ENCODE measurements at places on chromosomes 1 and 21.

- no peak for DNase-seq
Observed at GRCh38 chr1:16474166-16474800, 33.8 kb downstream of the NECAP2 start.

- DNase-seq, result no peak
Observed at GRCh38 chr1:83960669-83961277, 38.2 kb downstream of the TTLL7 start.

DNA sequence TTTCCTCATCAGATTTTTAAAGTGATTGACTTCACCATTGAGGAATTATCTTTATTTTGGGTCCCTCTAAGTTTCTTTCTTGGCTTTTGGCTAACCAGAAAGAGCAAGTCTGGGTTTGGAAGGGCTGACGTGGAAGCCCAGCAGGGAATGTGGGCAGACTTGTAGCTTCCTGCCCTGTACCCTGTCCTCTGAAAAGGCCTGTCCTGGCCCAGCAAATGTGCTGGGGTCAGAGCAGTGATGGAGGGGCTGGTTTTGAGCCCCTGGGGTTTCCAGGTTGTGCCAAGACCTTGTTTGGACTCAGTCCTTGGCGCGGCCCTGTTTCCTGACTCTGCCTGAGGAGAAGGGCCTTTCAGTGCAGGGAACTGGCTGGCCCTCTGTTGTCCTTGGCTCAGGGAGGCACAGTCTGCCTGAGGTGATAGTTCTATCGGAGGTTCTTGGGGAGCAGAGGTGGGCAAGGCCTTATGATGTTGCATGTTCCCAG lies 72.1 kb downstream of the UCK2 start:
- DNase-seq, result no peak

DNA sequence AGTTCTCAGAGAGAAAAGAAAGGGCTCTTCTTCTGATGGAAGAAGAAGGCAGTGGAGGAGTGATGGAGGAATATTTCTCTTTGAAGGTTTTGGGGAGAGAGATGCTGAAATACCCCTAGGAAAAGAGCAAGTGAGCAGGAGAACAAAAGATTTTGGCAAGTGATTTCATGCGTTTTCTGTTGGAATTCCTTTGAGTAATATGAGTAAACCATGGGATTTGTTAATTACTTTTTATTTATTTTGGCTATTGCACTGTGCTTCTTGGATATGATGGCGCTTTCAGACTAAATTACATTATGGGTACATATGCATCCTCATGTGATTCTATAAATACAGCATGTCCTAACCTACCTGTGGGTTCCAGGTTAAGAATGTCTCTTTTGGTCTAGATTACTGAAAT lies 210.1 kb upstream of the PTGFR start:
- no peak for DNase-seq

DNA sequence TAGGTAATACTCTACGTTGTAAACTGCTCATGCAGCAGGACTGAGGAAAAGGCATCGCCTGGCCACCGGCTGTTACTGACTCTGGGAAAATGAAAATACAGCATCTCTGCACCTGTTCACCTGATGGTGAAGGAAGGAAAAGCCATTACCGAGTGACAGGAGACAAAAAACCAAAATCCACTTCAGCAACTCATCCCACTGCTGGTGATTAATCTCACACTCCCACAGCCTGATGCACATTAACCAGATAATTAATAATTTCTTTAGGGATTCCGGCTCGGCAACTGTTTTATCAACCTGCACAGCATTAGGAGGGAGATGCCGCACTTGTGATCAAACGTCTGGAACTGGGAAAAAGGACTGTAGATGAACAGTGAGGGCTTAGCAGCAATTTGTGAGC lies 183.9 kb upstream of the ESRRG start:
- DNase-seq, result no peak

- DNase-seq, result no peak
Observed at GRCh38 chr21:44556879-44557278, 1.7 kb downstream of the KRTAP10-3 start.

- no peak for DNase-seq
Observed at GRCh38 chr1:76725864-76726619, 141.2 kb upstream of the ST6GALNAC5 start.

DNA sequence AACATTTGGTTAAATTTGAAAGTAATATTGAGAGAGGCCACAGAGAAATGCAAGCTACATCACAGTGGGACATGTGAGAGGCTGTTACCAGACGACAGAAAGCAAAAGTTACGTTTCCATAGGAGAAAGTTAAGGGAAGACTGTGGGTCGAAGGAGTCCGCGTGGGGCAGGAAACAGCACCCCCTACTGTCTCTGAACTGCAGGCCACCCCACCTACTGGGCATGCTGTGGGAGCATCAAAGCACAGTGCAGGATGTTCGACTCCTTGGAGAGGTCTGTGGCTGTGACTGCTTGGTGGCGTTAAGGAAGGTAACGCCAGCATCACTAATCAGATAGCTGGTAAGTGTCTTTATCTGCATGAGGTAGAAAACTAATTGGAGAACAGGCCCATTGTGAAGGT lies 123.9 kb downstream of the PTBP2 start:
- no peak for DNase-seq

GRCh38 chr1:217379336-217379735 lies 251.6 kb downstream of the GPATCH2 start:
- no peak for DNase-seq

- DNase-seq, result no peak
Observed at GRCh38 chr1:87291107-87291506, 37.6 kb upstream of the LMO4 start.

DNA sequence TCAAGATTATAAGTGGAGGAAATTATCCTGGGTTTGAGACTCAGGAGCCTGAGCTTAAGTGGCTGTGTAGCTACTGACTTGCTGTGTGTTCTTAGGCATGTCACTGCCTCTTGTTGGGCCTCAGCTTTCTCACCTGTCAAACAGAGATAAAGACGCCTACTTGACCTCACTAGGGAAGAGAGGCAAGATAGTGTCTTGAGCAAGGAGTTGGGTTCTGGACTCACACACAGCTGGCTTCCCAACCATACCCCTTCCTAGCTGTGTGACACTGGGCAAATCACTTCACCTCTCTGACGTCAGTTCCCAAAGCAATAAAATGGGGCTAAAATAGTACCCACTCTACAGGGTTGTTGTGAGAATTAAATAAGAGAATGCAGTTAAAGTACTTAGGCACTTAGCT lies 11.6 kb upstream of the EPB41 start:
- DNase-seq, result no peak

GRCh38 chr1:206961668-206962067 lies 8.6 kb downstream of the FCAMR start:
- DNase-seq, result no peak

DNA sequence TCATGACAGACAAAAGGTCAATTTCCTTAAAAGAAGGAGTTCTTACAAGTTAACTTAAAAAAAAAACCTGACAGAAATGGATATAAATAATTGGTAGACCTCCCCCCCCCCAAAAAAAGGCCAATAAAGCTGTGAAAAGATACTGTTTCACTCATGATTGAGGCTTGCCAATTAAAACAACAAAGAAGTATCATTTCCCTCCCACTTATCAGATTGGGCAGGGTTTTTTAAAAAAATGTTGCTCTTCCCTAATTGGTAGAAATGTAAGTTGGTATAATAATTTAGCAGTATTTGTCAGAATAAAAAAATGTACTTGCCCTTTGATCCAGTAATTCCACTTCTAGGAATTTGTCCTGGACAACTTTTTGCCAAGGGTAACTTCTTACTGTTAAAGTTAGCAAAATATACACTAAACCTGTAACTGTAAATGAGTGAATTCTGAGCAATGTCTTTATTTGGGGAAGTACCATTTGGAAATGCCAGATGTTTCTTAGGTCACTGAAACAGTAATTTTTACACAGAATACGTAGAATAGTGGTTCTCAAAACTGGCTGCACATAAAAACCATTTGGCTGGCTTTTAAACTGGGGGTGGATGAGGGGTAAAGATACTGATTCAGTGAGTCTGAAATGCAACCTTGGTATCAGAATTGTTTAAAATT lies 17.5 kb downstream of the RNF2 start:
- no peak for DNase-seq

- no peak for DNase-seq
Observed at GRCh38 chr1:116571215-116571919, 541 bp upstream of the CD58 start.

GRCh38 chr1:145711213-145711651 lies 4.1 kb upstream of the PDZK1 start:
- DNase-seq, result no peak

DNA sequence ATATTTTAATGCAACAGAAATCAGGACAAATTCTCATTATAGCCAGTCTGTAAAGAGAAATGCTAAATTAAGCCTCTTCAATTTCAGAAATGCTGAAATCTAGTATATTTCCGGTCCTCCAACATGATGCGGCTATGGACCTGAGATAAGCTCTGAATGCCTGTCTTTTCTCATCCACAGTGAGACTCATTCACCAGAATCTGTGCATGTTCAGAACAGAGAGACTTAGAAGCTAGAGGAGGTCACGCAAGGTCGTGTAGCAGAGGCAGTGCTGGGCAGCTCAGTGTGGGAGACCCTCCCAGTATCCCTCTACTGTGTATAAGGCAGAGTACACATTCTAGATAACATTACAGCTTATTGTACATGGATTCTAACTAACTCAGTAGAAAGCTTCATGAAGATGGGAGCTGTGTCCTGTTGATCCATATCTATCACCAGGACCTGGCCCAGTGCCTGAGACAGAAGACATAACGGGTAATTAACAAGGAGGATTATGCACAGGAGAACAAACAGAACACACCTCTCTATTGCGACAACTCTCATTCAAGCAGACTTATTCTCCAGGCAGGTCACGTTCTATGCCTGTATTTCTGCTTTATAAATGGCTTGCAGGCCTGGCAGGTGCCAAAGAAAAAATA lies 97.0 kb upstream of the COA6 start:
- no peak for DNase-seq

DNA sequence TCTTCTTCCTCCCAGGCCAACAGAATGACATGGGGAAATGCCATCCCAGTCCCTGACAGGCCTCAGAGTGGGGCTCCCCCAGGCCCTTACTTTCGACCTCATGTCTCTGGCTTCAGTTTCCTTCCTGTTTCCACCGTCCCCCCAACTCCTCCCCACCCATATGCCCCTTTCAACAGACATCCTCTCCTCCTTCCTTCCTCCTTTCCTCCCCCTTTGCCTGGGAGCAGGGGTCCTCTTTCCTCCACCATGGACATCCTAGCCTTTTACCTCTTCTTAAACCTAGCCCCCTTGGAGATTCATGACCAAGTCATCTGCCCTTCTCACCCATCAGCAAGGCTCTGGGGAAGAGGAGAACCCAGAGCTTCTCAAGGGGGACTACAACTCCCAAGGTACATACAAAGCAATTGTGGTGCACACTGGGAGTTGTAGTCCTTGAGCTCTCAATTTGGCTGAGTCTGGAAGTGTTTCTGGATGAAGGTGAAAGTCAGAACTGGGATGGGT lies 4.0 kb downstream of the ZBTB7B start:
- no peak for DNase-seq

DNA sequence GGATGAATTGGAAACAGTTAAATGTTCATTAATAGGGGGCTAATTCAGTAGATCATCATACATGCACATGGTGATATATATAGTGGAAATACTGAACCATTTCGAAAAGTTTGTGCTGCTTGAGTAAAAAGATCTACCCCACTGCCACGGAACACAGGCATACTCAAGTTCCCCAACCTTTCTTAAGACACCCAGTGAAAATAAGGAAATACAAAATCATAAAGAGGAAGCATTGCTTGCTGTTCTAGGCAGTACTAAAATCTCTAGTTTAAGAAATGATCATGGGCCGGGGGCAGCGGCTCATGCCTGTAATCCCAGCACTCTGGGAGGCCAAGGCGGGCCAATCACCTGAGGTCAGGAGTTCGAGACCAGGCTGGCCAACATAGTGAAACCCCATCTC lies 37.6 kb upstream of the KIRREL1 start:
- DNase-seq, result no peak

GRCh38 chr1:238360474-238360873 lies 469.8 kb upstream of the ZP4 start:
- DNase-seq, result no peak

- no peak for DNase-seq
Observed at GRCh38 chr1:196777603-196778002, 3.0 kb downstream of the CFHR3 start.

DNA sequence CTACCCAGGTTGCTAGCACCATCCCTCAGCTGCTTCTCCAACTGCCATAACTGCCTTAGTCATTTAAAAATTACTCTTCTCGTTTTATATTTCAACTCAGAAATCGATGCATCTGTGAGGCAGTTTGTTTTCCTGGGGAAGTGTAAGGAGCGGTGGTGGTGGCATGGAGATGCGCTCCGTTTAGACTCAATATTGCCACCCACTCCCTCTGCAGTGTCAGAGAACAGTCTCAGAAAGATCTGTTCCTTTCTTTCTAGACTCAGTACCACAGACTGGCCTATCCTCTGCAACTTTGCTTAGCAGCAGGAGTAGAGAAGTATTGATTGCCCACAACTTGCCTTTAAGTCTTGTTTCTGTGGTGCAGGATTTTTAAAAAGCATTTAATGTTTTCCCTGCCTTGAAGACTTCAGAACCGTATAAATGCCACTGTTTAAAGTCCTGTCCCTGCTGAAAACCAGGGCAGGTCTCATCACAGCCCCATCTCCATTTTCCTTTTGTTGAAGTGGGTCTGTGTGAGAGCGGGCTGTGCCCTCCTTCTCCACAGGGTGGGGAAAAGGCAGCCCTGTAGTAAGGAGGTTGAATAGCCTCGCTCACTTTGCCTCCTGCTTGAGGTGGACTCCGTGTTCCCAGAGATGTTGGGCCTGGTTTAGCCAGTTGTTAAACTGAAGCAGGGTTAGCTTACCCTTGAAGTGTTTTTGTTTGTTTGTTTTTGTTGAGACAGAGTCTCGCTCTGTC lies 105.2 kb downstream of the NFIA start:
- DNase-seq, result no peak

DNA sequence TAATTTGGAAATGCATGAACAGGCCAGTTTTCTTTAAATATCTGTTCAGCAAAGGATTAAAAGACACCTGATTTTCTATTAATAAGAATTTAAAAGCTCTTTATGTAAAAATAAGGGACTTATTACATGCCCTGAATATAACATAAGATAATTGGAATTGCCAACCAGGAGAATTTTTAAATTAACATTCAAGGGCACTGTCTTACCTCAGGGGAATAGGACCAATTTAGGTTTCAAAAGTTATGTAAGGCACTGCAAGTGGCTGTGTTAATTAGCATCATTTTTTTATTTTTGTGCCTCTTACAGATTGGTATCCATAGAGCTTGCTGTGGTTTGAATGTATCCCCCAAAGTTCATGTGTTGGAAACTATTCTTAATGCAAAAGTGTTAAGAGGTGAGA lies 1.3 kb upstream of the NEK2 start:
- DNase-seq, result no peak

DNA sequence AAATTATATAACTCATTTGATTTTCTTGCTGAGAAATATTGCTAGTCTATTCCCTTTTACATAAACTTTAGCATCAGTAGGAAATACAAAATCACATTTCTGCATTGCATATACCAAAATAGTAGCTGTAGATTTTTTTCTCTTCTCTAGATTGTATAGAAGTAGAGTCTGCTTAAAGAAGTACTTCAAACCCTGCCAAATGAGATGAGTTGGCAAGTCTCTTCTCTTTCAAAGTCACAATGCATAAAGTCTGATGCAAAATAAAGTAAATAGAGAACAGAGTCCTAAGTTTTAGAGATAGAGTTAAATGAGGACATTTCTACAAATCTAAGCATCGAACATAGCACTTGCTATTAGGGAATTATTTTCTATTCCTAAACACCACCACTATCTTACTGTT lies 6.4 kb downstream of the PLPPR4 start:
- no peak for DNase-seq

GRCh38 chr1:184930232-184930631 lies 44.1 kb downstream of the NIBAN1 start:
- no peak for DNase-seq

GRCh38 chr21:34553151-34553952 lies 41.3 kb upstream of the KCNE1 start:
- no peak for DNase-seq

- DNase-seq, result no peak
Observed at GRCh38 chr1:205706601-205707502, 26.5 kb upstream of the SLC45A3 start.

Data from activated CD4-positive, CD25-positive, alpha-beta regulatory T cell treated with anti-CD3 and anti-CD28 coated beads, Interleukin-2, amount 50 U/mL, for 16 hours (primary cell).